Head of caudate nucleus (tissue), 42 donors: ENCODE measurements at places on chromosomes 7 and 10.

DNA sequence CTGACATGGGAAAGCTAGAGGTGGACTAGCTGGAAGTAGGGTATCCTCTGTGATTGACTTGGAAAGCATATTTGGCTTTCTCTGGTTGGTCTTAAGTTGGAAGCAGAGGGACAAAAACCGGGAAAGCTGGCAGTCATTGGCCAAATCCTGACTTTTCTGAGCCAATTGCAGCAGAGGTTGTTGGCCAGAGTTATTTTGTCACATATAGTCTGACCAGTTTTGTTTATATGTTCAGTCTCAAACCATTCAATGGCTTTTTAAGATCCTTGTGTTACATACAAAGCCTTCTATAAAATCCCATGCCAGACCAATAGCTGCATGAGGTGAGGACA is 6.3 kb downstream of the CFAP69 start:
- no peak for DNase-seq

DNA sequence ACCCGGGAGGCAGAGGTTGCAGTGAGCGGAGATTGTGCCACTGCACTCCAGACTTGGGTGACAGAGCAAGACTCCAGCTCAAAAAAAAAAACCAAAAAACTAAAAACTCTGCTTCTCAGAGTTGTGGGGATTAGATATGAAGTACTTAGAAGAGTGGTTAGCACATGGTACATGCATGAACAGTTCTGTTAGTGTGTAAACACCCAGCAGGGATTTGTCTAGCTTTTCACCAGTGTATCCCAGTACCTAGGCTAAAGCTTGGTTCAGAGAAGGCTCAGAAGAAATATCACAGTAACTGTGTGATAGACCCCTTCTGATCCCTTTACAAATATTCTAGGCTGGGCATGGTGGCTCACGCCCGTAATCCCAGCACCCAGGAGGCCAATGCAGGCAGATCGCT is 9.5 kb downstream of the PPIA start:
- DNase-seq: no peak

DNA sequence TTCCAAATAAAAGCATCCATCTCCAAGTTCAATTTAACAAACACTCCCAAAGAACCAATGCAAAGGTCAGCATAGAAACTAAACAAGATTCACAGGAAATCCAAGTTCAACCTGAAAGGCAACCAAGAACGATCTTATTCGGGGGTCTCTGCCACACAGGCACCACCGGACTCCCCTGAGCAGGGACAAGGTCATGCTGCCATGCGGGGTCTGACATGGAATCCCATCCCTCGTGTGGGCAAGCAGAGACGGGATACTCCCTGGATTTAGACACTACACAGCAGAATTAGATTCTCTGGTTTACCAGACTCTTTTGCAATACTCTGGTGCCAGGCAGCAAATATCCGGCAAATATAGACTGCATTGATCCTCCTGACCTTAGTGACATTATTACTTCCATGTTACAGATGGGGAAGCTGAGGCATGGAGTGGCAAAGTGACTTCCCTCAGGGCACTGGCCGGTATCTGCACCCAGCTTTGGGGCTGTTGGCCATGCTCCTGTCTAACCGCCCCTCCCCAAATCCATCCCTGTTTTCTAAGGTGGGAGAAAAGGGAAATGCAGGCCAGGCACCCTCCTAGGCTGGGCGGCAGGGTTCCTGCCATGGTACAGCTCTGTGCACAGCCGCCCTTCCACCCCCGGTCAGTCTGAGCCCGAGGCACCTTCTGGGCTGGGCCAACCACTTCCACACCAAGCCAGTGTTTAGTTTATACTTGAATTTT is 111.8 kb downstream of the VIPR2 start:
- no peak for DNase-seq

DNA sequence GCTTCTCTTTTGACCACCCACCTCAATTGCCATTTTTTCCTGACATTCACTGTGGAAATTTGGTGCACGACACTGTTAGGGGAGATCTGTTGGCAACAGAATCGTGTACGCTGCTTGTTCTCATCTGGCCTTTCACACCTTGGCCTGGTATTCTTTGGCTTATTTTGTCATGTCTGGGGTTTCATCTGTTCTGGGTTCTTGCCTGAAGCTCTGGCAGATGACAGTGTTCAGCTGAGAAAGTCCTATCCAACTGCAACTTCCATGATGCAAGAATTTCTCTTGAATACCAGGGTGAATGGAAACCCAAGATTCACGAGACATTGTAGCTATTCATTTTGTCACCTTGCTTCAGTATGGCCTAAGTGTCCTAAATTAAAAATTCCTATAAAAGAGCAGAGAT is 82.6 kb upstream of the CELF2 start:
- no peak for DNase-seq

- DNase-seq: no peak
Measured at GRCh38 chr10:42973870-42974692, 102.8 kb upstream of the RET start.

- no peak for DNase-seq
Measured at GRCh38 chr7:23955145-23955544, 245.1 kb downstream of the STK31 start.
